ENCODE measurements at places on chromosomes 6 and 20.

DNA sequence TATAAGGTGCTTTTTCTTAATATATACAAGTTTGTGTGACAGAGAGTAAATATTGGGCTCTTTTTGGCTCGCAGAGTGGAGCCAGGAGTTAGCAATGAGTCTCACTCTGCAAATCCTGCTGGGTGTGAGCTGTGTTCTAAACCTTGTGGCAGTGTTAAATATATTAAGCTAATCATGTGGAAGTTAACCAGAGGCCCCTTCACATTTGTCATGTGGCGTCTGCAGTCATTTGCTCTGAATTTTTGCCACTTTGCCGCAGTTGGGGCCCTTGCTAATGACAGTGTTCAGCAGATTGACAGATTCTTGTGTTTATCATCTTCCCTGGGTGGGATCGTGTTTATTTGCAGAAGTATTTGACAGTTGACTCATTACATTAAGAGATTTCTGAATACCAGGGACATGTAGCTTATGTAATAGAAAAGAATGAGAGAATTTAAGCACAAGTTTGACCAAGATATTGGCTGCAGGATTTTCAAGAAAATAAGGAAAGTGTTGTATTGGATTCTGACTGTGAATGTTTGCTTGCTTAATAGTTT lies 37.9 kb downstream of the SPATA2 start:
- DNase-seq, result no peak

DNA sequence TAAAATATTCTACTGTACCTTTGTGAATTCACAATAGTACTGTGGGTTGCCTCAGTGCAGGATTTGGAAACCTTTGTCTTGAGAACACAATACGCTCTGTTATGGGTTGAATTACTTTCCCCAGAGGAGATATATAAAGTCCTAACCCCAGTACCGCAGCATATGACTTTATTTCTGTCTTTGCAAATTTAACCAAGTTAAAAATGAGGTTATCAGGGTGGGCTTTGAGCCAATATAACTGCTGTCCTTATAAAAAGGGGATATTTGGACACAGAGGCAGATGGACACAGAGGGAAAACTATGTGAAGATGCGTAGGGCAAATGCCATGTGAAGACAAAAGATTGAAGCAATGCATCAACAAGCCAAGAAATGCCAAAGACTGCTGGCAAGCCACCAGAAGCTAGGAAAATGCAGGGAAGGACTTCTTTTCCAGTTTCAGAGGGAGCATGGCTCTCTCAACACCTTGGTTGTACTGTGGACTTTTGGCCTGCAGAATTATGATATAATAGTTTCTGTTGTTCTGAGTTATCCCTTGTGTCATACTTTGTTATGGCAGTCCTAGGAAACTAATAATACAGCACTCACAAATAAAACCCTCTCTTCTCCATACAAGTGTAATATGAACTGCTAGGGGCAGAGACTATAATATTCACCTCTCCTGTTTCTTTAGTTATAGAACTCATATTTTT lies 292.6 kb upstream of the SPTLC3 start:
- DNase-seq, result no peak

DNA sequence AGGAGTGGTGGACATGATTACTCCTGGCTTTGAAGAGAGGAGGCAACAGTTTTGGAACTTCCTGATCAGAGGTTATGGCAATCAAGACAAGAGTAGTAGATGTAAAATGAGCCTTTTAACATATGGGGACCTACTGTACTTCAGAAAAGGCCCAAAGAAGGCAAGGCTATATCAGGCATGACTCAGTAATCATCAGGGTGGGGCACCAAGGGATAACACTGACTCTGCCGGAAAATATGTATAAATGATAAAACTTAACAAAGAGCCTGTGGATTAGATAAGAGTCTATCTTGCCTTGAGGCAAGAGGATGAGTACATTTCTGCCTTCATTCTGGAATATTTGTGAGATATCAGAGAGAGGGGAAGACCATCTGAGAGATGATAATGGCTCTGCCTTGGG lies 1389.9 kb upstream of the MAP3K7 start:
- no peak for DNase-seq

GRCh38 chr6:138099832-138100231 lies 7.4 kb downstream of the PERP start:
- DNase-seq, result no peak

DNA sequence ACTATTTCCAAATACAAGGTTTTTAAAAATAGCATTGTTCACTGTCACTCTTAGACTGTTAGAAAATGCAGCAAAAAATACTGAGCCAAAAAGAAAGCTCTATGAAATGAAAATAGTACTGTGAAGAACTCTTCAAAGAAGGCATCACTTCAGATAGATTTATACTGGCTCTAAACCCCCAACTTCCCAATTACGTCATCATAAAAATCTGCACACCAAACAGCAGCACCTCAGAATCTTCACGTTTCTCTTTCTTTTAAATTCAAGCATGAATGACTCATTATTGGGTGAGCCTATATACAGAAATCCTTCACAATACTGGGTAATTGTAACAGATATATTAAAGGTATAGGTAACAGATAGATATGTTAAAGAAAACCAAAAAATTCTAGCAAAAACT lies 208.4 kb upstream of the HTR1E start:
- DNase-seq, result no peak

DNA sequence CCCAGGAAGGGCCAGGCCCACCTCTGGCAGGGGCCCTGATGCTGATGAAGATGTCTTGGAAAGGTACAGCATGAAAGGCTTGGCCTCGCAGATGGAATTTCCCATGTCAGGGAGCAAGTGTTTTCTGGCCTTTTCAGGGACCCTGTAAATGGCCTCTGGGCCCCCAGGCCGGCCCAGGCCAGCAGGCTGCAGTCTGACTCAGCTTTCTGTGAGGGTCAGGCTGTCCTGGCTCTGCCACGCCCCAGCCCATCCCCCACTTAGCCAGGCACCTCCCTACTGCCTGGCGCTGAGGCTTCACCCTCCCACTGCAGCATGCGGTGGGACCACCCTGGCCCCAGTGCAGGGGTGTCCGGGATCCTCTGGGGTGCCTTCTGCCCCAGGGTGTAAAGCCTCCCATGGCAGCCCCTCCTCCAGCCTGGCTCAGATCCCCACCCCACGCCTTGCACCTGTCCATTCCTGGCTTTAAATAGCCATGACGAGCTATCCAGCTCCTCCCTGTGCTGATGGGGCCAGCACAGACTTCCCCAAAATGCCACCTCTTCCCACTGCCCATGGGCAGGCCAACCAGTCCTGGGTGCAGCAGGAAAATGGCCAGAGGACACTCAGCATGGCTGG lies 35.6 kb upstream of the GATA5 start:
- no peak for DNase-seq

GRCh38 chr6:39152262-39152661 lies 37.3 kb upstream of the SAYSD1 start:
- no peak for DNase-seq

- no peak for DNase-seq
These were observed 74.7 kb upstream of the TCF21 start for GRCh38 chr6:133814238-133814637.

- DNase-seq, result no peak
These were observed 5.7 kb downstream of the SASH1 start for GRCh38 chr6:148348335-148348734.

GRCh38 chr6:42383421-42384205 lies 68.1 kb downstream of the TRERF1 start:
- no peak for DNase-seq

- DNase-seq, result no peak
These were observed 47.6 kb downstream of the CDH4 start for GRCh38 chr20:61299618-61300017.

GRCh38 chr20:62480318-62480717 lies 4.5 kb upstream of the GATA5 start:
- DNase-seq, result no peak

- no peak for DNase-seq
These were observed 108.0 kb downstream of the ZMYND8 start for GRCh38 chr20:47248448-47248966.

- no peak for DNase-seq
These were observed 15.0 kb upstream of the AKIRIN2 start for GRCh38 chr6:87716928-87717614.

DNA sequence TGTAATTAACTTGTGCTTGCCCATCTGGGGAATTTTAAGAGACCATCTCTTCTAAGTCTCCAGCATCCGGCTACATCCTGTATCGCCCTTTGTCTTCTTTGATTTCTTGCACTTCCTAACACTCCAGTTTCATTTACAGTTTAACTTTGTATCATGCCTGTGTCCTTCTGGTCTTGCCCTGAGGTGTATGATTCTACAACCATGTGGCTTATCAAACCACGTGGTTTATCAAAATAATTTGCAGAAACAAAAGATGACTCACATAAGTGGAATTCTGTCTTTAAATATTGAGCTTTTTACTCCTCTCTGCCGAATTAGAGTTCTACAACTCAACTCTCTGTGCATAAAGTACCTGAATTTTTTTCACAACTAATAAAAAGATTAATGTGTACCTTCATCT lies 580.7 kb downstream of the KIF16B start:
- DNase-seq, result no peak

GRCh38 chr20:4848041-4848440 lies 126.3 kb downstream of the PRND start:
- DNase-seq, result no peak

DNA sequence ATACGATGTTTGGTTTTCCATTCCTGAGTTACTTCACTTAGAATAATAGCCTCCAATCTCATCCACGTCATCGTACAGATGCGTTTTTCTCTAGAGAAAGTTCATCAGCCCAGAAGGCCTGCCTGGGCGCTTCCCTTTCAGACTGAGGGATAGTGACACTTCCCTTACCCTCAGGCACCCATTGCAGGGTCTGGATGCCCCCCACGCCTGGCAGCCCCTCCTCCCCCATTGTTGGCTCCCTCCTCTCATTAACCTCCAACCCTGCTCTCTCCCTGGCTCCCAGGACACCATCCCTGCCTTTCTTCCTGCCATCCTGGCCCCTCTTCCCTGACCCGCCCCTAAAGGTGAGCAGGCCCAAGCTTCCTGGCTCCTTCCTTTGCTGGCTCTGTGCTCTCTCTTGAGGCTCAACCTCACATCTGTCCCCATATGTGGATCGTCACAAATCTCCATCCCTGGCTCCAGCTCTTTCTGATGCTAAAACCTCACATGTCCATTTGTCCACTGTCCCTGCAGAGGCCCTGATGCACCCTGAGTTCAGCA lies 145.2 kb downstream of the SYCP2 start:
- DNase-seq, result no peak

DNA sequence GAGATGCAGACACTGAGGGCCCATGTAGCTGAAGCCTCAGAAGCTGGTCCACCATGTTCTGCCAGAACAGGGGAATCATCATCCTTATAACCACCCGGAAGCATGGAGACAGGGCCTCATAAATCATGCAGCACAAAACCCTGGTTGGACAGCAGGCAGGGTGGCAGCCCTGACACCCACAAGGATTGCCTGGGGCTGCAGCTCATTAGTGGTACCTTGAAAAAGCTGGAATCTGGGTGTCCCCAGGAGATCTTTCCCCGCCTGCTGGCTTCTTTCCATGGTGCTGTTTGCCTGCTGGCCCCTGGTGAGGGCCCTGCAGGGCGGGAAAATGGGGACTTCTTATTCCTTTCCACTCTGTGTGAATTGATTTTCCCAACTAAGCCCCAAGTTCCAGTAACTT lies 50.6 kb upstream of the GGTLC1 start:
- DNase-seq, result no peak

DNA sequence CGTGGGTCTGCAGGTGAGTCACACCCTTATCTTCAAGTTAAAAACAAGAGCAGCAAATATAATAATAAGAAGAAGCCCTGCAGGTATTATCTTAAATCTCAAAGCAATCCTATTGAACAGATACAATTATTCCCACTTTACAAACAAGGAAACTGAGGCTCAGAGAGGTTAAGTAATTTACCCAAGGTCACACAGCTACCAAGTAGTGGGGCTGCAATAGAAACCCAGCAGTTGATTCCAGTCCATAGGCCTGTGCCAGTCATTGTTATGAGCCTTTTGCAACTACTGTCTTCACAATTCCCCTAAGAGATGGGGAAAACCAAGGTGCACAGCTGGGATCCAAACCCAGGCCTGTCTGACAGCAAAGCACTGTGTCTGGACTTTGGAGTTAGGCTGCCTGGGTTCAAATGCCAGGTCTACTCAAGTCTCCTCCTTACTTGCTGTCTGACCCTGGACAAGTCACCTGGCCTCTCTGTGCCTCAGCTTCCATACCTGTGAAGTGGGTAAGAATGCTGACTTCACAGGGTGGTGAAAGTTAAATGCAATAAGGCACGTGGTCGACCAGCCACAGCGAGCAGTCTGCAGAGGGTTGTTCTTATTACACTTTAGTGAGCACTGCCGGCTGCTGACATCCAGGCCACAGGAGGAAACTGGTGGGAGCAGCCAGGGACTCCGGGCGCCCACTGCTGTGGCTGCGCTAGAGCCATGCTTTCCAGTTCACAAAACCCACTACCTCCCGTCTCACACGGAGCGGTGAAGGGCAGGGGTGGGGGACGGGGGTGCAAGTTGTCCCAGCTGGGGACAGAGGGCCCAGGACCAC lies 6.1 kb downstream of the MYL9 start:
- no peak for DNase-seq

DNA sequence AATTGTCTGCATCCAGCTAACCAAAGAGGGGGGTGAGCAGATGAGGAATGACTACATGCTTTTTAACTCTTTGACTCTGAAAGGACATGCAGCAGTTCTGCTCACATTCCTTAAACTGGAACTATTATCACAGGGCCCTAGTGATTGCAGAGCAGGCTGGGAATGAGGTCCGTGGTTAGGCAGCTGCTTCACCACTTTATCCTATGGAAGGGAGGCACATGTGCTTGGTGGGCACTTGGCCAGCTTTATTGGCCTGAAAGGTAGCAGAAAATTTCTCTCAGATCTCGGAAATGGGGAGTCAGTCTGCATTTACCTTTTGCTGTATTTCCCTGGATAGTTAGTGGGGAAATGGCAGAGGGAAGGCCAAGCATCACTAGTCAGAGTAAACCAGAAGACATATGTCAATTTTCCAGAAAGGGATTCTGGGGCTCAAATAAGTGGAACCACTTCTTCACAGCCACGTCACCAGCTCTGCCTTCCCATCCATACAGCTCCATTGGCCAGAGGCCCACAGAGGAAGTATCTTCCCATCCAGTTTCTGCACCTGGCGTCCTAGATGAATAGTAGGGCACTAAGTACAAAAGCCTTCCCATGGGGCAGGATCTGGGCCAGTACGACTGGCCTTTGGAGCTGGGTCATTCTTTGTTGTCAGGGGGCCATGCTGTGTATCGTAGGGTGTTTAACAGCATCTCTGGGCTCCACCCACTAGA lies 444.8 kb downstream of the PTPRT start:
- no peak for DNase-seq

- no peak for DNase-seq
These were observed 76.3 kb upstream of the PIM1 start for GRCh38 chr6:37093728-37094069.

DNA sequence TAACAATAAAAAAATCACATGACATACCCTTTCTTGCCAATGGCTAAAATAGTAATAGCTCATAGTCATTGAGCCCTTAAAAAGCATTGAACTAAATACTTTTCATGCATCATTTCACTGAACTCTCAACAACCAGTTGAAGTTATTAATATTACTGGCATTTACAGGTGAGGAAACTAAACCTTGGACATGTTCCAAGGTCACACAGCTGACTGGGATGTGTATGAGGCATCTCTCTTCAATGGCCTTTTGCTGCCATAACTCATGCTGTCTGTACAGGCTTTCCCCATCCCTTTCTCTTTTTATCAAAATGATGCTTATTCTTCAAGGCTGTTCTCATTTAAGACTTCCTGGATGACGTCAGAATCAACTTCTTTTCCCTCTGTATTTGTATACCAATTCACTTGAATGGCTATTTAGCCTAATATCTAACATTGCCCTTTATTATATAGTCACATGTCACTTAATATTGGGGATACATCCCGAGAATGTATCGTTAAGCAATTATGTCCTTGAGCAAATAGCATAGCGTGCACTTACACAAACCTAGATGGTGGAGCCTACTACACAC lies 476.4 kb downstream of the KIF16B start:
- no peak for DNase-seq

- DNase-seq, result no peak
These were observed 290.0 kb downstream of the PACRG start for GRCh38 chr6:163017801-163018200.

Data from stimulated activated CD4-positive, alpha-beta T cell treated with anti-CD3 and anti-CD28 coated beads, Interleukin-12 subunit alpha, Interleukin-12 subunit beta, amount 100 ng/mL, for 24 hours (primary cell).